SK-N-SH (cell line): ENCODE measurements at places on chromosomes 4 and X.
A peak's percentile ranks its signal among the peaks of the same experiment; 100 is the strongest.

- DNase-seq = no peak
Observed at GRCh38 chr4:156607478-156607857, 364.1 kb downstream of the PDGFC start.

DNA sequence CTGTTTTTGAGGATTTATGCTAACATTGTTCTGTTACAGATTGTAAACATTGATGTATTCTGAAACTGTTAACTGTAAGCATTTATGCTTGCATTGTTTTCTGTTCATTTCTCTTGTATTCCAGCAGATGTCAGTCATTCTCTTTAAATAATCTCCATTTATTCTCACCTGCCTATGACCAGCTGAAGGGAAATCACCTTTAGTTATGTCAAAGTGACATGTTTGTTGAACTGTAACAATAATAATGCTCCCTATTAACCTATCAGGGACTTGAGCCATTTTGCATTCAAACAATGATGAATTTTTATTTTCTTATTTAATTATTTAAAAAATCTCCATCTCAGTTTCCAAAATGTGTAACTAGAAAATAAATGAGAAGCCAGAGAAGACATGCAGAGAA lies 58.0 kb downstream of the SPCS3 start:
- DNase-seq = peak; percentile 5

GRCh38 chr4:26361297-26361696 lies 40.5 kb downstream of the RBPJ start:
- no peak for DNase-seq

DNA sequence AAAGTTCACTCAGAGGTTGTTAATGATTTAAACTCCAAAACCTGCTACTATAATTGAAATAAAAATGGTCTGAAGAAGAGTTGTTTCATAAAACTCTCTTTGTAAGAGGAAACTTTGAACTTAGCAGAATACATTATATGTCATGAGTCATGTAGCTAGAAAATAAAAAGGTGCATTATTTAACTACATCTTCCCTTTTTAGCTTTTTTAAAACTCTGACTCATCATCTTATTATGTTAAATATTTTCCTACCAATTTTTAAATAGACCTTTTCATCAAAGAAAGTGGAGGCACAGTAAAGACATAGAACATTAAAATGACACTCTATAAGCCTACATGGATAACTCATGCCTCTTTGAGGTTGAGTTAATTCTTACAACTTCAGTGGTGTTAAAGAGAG lies 1.2 kb upstream of the ZNF827 start:
- DNase-seq = no peak

GRCh38 chr4:160265836-160266235 lies 1163.0 kb downstream of the RAPGEF2 start:
- no peak for DNase-seq

DNA sequence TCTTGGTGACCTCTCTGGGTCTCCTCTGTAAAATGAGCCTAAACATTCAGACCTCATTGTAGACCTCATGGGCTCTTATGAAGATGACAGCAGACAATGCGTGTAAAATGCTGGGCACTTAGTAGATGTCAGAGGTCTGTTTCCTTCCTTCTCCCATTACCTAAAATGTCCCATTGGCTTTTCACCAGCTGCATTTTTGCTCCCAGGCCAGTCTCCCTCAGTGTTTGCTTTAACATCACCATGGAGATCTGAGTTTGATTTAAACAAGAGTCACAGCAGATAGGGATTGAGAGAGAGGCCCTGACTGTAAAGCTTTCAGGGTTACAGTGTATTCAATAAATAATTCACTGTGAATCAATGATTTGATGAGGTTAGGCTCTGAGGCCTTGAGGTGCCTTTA lies 24.3 kb downstream of the PSAPL1 start:
- peak; percentile 3 for DNase-seq

GRCh38 chrX:68938244-68939004 lies 109.6 kb downstream of the EFNB1 start:
- DNase-seq = no peak
